ENCODE measurements at places on chromosomes 16 and 17.

GRCh38 chr17:2396192-2396567 lies 4.7 kb downstream of the MNT start:
- DNase-seq = no peak

DNA sequence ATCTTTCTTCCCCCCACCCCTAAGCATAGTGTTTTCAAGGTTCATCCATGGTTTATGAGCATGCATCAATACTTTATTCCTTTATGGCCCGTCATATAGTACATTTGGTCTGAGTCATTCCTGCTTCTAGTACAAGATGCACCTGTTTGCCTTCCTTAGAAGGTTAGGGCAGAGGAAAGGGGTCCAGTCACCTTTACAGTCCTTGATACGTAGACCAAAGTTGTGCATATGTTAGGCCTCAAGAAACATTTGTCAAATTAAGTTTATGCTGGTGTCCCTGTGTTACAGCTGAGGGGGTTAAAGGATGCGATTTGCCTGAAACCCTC lies 1.4 kb downstream of the CYB5D2 start:
- DNase-seq = no peak

GRCh38 chr16:5851393-5851982 lies 753.9 kb upstream of the EEF2KMT start:
- DNase-seq = peak; percentile 1

DNA sequence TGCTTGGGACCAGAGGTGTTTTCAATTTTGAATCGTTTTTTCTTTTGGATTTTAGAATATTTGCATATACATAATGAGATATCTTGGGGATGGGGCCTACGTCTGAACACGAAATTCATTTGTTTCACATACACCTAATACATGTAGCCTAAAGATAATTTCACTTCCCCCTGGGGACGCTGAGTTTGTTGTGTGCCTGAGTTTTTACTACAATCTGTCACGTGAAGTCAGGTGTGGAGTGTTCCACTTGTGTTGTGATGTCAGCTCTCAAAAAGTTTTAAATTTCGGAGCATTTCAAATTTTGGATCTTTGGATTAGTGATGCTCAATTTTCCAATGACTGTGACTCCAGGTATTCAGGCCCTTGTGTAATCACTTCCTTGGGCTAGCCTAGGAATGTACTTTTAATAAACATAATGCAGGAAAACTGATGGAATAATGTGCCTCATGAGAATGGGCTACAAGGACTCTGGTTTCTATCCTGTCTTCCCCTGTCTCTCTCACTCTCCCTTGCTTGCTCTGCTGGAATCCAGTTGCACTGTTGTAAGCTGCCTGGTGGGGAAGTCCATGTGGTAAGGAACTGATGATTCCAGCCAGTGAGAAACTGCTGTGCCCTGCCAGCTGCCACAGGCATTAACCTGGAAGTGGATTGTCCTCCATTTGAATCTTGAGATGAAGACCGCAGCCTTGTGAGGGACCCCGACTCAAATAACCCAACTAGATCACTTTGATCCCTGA lies 403.8 kb downstream of the SHISA9 start:
- DNase-seq = peak; percentile 57

- no peak for DNase-seq
These were observed 1.0 kb downstream of the SRCIN1 start for GRCh38 chr17:38604479-38605403.

DNA sequence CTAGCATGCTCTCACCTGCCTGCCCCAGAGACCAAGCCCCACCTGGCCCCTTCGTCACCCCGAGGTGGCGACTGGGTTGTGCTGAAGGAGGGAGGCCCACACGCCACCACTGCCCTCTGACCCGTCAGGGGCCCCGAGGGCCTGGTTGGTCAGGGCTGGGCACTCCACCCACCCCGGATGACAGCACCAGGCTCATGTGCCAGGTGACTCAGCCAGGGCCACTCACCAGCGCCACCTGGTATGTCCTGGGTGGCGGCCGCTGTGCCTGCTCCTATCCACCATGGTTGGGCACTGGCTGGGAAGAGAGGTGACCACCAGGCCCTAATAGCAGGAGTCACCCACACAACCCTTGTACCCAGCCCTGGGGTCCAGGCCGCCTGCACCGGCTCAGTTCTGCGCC lies 68.9 kb downstream of the JPH3 start:
- DNase-seq = no peak

GRCh38 chr17:81684442-81684911 lies 666 bp downstream of the HGS start:
- DNase-seq = peak; percentile 71

DNA sequence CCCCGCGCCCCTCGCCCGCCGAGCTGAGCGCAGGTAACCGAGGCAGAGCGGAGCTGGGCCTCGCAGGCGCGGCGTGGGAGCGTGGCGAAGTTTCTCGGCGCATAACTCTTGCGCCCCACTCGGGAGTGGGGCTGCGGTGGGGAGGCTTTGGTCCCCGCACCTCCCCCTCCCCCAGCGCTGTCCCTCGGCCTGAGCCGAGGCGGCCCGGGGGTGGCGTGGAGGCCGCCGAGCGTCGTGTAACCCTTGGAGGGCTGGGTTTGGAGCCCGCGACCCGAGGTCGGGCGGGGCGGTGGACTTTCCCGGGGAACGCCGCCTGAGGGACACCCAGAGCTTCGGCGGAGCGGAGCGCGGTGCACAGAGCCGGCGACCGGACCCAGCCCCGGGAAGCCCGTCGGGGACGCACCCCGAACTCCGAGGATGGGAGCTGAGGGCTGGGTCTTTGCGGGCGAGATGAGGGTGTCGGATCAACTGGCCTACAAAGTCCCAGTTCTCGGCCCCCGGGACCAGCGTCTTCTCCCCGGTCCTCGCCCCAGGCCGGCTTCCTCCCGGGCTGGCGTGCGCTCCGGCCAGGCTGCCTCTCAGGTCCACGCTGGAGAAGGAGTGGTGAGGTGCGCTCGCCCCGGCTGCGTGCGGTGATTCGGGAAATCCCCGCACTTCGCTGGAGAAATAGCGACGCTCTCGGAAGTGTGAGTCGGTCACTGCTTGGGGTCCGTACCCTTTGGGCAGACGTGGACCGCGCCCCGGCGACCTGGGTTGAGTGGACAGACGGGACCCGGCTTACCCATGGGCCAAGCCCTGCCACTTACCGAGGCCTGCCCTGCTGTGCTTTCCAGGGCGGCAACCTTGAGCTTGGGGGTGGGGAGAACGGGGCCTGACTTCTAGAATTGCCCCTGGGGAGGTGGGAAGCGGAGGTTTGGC lies 168.4 kb downstream of the RAB11FIP4 start:
- DNase-seq = no peak

- DNase-seq = no peak
These were observed 24.7 kb downstream of the WSB1 start for GRCh38 chr17:27318633-27319032.

GRCh38 chr17:4895657-4896331 lies 3.5 kb upstream of the C17orf107 start:
- no peak for DNase-seq

DNA sequence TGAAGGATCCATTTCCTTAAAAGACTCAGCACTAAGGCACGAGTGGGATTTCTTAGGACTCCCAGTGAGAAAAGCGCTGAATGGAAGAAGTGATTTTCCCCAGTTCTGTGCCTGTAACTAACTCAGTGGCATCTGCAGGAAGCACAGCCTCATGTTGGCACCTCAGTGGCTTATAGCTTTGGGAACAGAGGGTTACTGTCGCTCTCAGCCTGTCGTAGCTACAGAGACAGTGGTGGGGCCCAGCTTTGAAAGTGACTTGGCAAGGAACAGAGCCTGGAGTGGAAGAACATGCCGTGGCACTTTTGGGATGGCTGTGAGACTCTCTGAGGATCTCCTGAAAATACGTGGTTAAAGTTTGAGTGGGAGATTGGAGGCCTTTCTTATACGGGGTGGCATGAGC lies 242.4 kb upstream of the MYOCD start:
- DNase-seq = no peak

DNA sequence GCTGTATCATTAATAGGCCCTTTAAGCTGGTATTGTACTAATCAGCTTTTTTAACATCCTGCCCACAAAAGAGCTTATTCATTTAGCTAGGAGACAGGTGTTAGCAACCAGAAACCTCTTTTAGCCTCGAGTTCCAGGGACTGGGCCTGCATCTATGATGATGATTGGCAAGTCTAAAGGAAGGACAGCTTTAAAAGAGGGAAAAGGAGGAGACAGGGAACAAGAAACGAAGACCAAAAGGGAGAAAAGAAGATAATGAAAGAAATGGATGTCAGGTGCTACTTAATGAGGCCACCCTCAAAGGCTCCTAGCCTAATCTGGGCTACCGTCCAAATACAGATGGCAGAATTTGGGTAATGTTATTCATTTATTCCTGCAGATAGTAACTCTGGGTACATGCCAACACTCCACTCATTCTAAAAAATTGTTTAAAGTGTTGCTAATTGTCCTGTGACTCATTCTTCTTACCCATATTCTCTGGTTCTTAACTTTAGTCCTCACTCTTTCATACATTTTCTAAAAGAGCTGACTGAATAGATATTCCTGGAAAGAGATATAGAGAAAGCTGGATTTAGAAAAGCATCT lies 18.7 kb upstream of the RFFL start:
- DNase-seq = peak; percentile 87

- DNase-seq = peak; percentile 16
These were observed 11.5 kb downstream of the SLC46A1 start for GRCh38 chr17:28394337-28395116.

DNA sequence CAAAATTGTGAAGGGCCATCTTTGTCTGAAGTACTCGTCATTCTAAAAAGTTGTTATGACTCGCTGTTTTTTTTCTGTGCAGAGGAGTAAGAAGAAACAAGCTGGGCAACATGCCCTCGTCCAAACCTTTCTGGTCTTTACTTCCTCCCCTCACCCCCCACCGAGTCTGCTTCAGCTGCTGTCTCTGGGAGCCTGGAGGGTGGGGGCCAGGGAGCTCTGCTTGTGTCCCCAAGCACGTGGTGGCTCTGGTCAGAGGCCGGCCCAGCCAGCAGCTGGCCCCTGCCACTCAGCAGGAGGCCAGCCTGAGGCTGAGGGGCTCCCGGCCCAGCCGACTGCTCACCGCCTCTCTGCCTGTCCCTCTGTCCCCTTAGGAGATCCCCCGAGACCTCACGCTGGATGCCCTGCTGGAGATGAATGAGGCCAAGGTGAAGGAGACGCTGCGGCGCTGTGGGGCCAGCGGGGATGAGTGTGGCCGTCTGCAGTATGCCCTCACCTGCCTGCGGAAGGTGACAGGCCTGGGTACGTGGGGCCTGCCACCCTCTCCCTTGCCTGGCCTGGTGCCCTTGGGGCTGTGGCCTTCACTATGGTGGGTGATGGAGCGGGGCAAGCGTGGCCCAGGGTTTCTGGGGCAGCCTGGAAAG lies 53.7 kb upstream of the LGALS9 start:
- peak; percentile 57 for DNase-seq

DNA sequence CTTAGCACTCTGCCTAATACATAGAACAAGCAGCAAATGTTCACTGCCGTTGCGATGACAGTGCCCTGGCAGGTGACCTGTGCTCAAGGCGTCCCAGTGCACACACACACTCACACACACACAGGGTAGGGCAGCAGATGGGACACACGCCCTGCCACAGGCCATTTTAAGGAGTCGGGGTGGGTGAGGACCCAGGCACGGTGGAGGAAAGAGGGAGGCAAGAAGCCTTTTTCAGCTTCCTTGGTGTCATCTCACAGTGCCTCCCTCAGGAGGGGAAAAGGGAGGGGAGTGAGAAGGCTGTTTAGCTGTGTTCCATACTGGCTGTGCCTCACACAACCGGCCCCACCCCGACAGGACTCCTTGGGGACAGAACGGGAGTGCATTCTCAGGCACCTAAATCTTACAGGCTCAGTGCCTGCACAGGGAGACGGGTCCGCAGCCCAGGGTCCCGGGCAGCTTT lies 1.5 kb downstream of the PITPNM3 start:
- DNase-seq = no peak

DNA sequence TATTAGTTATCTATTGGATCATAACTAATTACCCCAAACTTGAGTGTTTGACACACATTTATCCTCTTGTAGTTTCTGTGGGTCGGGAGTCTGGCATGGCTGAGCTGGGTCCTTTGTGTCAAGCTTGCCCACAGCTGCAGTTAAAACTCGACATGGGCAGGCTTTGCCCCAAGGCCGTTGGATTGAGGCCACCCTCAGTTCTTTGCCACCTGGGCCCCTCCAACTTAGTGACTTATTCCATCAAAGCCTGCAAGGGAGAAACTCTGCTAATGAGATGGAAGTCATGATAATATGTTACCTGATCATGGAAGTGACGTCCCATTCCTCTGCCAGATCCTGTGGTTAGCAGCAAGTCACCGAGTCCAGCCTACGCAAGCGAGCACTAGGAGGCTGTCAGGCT lies 17.2 kb downstream of the TBCD start:
- DNase-seq = no peak

DNA sequence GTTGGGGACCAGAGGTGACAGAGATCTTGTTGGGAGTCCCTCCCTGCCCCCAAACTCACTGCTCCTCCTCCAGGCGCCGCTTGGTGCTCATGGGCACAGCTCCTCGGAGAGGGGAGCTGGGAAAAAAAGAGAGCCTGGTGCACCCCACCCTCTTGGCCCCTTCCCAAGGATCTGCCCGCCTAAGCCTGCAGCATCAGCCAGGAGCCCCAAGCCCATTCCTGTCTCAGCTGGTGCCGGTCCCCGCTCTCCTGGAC lies 400 bp downstream of the HCFC1R1 start:
- DNase-seq = peak; percentile 64

DNA sequence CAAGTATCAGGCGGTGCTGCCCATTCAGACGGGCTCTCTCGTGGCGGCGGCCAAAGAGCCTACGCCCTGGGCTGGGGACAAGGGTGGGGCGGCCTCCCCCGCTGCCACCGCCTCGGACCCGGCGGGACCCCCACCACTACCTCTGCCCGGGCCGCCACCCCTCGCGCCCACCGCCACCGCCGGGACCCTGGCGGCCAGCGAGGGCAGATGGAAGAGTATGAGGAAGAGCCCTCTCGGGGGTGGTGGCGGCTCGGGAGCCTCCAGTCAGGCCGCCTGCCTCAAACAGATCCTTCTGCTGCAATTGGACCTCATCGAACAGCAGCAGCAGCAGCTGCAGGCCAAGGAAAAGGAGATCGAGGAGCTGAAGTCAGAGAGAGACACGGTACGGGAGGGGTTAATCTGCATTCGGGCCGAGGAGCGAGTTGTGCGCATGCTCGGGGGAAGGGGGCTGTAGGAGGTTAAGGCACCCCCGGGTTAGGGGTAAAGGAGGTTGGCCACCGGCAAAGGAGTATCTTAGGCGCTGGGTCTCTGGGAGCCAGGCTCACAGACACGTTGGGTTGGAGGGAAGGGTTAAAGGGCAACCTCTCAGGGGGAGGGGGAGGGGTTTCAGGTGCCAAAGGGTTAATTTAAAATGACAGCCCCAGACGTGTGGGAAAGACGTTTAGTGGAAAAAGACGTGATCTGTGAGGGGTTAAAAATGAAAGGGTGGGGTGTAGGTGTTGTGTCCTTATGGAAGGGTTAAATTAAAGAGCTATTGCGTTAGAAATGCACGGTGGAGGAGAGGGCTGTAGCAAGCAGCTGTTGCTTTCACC lies 1.4 kb downstream of the MSL1 start:
- DNase-seq = no peak
